Activated CD8-positive, alpha-beta T cell treated with anti-CD3 and anti-CD28 coated beads, Interleukin-2, amount 10 ng/mL, durations not matched to agents 7 days and 5 days (primary cell): ENCODE measurements at places on chromosomes 1 and 21. TPM values are rescaled to one million over a fixed set of nuclear protein-coding genes. Genes with fewer than 3 reads are reported as not detected.

Gene IL6R
- 0.16 TPM for total RNA-seq

DNA sequence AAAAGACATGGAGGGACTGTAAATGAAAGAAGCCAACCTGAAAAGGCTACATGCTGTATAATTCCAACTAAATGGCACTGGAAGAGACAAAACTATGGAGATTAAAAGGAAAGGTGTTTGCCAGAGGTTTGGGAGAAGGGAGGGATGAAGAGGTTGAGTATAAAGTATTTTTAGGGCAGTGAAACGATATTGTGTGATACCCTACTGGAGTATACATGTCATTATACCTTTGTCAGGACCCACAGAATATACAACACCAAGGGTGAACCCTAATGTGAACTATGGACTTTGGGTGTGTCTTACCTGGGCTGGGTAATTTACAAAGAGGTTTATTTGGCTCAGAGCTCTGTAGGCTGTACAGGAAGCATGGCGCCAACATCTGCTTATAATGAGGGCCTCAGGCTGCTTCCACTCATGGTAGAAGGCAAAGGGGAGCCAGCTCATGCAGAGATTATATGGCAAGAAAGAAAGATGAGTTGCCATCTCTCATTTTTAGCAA is 73.4 kb downstream of the CD2 start:
- H3K4me1 ChIP-seq, result peaks cover 49% of the 10 kb centered on the region
- H3K36me3 ChIP-seq, result peaks cover 3% of the 10 kb centered on the region
- H3K27me3 ChIP-seq, result no peaks in the 10 kb centered on the region
- H3K27ac ChIP-seq, result peak overlapping the region; percentile 94
- no peak for DNase-seq

GRCh38 chr1:225844236-225845061 is 34.5 kb downstream of the EPHX1 start:
- peaks cover 25% of the 10 kb centered on the region for H3K36me3 ChIP-seq
- H3K4me1 ChIP-seq, result peaks cover 26% of the 10 kb centered on the region
- H3K4me3 ChIP-seq, result no peak overlapping the region
- DNase-seq, result no peak

DNA sequence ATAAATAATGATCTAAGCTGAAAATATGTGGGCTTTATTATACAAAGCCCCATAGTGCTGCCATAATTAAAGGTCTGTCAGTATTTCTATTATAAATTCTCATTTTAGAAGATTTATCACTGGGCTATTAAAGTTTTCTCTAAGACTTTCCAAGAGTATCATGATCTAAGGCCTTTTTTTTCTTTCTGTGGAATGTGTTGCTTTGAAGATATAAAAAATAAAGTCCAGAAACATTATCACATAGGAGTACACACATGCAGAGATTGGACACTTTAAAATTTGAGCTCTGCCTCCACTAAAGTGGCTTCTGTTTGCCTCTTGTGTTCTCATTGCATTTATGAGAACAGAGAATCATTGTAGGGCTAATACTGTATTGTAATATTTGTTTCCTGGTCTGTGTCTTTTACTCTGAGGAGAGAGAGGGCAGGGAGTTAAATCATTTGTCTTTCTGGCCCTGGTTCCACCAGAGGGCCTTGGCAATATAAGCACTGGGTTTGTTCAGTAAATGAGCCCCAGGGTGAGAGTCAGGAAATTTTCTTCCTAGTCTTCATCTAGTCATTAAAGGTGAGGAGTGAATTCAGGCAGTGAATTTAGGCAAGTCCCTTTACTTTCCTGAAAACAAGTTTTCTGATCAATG is 70.2 kb downstream of the NFIA start:
- H3K4me1 ChIP-seq, result peaks cover 8% of the 10 kb centered on the region
- H3K36me3 ChIP-seq, result no peaks in the 10 kb centered on the region
- no peak overlapping the region for H3K27ac ChIP-seq
- no peak for DNase-seq
- no peak overlapping the region for H3K4me3 ChIP-seq

DNA sequence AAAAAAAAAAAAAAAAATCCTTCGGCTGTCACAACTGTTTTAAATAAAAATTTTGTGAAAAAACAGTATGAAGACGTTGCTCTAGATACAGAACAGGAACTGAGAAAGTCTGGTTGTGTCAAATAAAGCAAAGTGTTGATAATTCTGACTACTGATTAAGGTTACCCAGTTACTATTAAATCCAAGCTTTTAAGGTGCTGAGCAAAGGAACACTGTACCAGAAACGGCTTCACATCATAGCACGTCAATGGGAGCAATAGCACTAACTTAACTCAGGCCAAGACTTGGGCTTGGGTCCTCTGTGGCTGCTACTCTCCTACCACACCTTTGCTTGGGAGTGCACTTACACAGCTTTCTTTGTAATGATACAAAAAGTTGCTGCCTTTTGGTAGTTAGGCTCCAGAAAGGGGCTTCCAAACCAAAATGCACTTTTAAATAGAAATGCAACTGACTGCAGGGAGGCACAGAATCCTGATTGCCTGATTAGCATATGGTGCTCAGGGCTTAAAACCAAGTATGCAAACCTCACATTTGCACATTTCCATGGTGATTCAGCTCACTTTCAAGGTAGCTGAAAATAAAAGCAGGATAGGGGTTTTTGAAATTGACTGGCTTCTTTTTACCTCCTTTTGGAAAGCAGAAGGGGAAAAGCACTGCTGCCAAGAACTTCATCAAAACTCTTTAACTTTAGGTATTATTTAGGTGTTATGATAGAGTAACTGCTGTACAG is 6.3 kb downstream of the MCL1 start:
- peaks cover 77% of the 10 kb centered on the region for H3K4me1 ChIP-seq
- no peaks in the 10 kb centered on the region for H3K27me3 ChIP-seq
- H3K4me3 ChIP-seq, result peak overlapping the region; percentile 97

DNA sequence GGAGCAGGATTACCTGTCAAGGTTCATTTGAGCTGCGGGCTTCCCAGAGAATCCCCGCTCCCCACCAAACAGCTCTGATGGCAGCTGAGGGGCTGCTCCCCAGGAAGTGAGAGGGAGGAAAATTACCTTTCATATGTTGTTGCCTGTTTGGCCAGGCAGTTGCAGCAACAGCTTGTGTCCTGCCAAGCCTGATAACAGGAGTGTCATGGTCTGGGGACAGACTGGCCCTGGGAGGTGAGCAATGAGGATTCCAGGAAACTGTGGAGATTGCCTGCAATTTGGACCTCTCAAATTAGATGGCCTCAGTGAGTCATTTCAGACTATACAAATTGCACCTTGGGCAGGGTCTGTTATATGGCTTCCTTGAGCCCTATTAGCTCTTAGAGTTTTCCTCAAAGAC is 189.3 kb downstream of the PTPRU start:
- H3K4me3 ChIP-seq, result no peak overlapping the region
- no peak overlapping the region for H3K27ac ChIP-seq
- no peaks in the 10 kb centered on the region for H3K36me3 ChIP-seq
- no peak for DNase-seq

GRCh38 chr1:181793831-181794230 is 267.7 kb downstream of the ZNF648 start:
- no peak overlapping the region for H3K4me3 ChIP-seq
- H3K4me1 ChIP-seq, result no peaks in the 10 kb centered on the region
- no peak for DNase-seq
- H3K36me3 ChIP-seq, result no peaks in the 10 kb centered on the region
- H3K27me3 ChIP-seq, result no peaks in the 10 kb centered on the region

- no peaks in the 10 kb centered on the region for H3K27me3 ChIP-seq
- H3K27ac ChIP-seq, result no peak overlapping the region
Measured at GRCh38 chr1:14261395-14261794, 337.1 kb upstream of the KAZN start.
